Pulmonary artery endothelial cell (primary cell): ENCODE measurements at places on chromosomes 12 and 14. TPM values are rescaled to one million over a fixed set of nuclear protein-coding genes. Genes with fewer than 3 reads are reported as not detected.

GRCh38 chr12:119036878-119037825 lies 55.8 kb downstream of the SRRM4 start:
- DNase-seq: no peak

DNA sequence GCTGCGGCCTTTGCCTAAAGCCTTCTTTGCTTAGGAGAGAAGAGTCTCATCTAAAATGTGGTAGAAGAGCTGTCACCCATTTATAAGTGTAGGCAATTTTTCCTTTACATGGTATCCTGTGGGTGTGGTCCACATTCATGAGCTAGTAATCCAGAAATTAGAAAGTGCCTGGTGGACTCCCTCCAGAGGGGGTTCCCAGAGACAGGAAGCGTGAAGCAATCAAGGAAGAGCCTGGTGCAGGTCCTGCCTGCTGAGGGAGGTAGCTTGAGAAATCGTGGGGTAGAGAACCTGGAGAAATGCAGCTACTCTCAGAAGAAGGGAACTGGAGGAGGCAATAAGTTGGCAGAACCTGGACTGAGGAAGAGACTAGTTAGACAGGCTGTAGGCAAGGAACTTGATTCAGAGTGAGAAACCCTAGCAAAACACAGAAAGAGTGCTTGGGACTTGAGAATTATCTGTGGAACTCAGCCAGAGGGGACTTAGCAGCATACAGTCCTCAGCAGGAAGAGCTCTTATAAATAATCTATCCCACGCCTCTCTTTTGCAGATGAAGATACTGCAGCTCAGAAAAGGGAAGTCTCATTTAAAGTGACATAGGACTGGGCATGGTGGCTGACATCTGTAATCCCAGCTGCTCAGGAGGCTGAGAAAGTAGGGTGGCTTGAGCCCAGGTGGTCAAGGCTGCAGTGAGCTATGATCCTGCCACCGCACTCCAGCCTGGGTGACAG lies 182.4 kb upstream of the CCND2 start:
- DNase-seq: no peak

- no peak for DNase-seq
Observed at GRCh38 chr12:55745361-55746173, 2.6 kb downstream of the GDF11 start.

The CLEC1B gene
- 0.18 TPM in 1 of 2 replicates, not detected in the other for total RNA-seq

DNA sequence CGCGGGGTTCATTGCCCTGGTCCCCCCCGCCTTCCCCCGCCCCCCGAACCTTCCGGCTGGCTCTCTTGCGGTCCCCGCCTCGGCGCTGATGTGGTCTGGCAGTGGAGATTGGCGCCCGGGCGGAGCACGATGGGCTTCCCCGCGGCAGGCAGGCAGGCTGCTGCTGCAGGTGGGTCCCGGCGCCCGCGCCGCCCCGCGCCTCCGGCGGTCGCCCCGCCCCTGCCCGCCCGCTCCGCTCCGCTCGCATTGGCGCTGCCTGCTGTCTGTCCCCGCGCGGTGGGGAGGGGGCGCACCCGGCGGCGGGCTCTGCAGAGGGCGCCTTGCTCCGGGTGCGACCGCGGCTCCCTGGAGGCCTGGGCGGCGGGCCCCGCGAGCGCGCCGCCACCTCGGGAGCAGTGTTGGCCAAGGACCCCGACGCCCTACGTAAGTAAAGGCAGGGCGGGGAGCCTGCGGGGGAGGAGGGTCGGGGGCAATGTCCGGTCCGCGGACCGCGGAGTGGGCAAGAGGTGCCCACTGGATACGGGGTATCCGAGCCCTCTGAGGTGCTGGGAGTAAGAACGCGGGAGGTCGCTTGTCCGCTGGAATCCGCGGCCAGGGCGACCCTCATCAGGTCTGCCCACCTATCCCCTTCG lies at the start of gene AKAP5:
AKAP5 (plus strand) TSS at position 309 of the 632 bp plus-strand sequence. CDS start 2,896 bp downstream, outside the sequence.
- no peak for DNase-seq

The KRT6B gene
- total RNA-seq: 0.07 and 0.18 TPM in 2 replicates

DNA sequence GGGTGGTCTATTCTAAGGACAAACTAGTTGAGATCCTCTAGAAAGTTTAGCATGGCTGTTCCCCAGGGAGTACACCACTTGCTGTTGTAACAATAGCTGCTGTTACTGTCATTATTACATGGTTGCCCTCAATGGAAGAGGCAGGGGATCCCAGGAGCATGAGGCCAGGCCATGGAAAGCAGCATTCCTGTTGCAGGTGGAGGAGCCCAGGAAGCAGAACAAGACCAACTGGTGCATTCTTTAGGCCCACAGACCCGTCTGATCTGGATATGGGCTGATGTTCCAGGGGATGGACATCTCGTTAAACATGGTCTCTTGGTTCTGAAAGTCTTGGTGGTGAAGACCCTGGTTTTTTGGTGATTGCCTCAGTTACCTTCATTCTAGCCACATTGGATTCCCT lies 109.2 kb upstream of the WSCD2 start:
- DNase-seq: no peak

The IL22 gene
- total RNA-seq: not detected in 2 replicates

The MAPKAPK5 gene
- 36.5 and 37.9 TPM in 2 replicates for total RNA-seq

- DNase-seq: no peak
Observed at GRCh38 chr14:73976125-73976524, 26.0 kb downstream of the COQ6 start.

GRCh38 chr12:89213139-89213538 lies 139.2 kb downstream of the DUSP6 start:
- no peak for DNase-seq

DNA sequence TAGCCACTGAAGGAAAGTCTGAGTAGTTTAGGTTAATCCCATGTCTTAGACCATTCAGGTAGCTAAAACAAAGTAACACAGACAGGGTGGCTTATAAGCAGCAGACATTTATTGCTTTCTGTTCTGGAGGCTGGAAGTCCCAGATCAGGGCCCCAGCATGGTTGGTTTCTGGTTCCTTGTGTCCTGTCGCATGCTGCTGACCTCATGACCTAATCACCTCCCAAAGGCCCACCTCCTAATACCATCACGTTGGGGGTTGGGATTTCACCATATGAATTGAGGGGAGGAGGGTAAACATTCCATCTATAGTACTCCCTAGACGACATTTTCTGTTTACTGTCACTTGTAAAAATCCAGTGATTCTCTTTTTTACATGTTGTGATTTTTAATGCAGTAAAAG lies 148.6 kb downstream of the FBXL14 start:
- no peak for DNase-seq

DNA sequence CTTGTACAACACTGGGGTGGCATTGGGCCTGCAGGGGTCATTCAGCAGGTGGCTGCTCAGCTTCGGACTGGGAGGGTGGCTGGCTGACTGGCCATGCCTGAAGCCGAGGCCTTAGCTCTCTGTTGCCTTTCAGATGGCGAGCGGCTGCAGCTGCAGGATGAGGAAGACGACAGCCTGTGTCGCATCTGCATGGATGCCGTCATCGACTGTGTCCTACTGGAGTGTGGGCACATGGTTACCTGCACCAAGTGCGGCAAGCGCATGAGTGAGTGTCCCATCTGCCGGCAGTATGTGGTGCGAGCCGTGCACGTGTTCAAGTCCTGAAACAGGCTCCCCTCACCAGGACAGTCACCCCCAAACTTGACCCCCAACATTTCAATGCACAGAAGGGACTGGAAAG lies 23.3 kb downstream of the RNF34 start:
- DNase-seq: no peak

DNA sequence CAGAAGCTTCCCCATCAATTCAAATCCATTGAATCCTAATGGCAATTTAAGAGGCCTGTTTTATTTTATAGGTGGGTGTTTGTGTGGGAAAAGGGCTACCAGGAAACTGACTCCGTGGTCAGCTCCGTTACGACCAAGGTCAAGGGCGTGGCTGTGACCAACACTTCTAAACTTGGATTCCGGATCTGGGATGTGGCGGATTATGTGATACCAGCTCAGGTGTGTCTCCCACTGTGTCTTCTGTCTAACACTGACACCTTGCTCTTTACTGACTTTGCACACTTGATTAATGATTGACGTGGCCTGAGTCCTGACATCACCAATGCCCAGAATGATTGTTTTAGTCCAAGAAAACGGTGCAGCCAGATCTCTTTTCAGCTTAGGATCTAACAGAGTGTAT lies 7.1 kb downstream of the P2RX4 start:
- no peak for DNase-seq

The AICDA gene
- total RNA-seq: not detected in 2 replicates

DNA sequence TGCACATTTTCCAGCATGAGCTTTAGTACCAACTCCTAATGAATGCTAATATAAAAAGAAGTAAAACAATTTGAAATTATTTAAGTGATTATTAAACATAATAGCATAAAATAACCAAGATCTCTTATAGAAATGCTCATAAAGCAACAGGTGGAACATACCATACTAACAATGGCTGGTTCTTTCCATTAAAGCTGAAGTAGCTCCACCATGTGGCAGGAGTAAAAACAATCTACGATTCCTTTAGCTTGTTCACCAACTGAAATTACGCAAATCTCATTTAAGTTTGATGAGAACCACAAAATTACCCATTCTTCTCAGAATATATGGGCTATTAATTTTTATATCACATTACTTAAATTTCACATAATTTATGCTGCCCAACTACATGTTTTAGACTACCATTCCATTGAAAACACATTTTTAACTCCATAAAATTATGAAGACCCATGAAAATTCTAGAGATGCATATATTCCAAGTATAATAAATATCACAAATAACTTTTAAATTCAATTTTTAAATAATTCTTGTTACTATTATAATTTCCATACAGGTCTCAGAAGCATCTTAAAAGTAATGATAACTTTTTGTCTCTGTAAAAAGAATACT lies 213.6 kb downstream of the DAD1 start:
- DNase-seq: peak; percentile 7

DNA sequence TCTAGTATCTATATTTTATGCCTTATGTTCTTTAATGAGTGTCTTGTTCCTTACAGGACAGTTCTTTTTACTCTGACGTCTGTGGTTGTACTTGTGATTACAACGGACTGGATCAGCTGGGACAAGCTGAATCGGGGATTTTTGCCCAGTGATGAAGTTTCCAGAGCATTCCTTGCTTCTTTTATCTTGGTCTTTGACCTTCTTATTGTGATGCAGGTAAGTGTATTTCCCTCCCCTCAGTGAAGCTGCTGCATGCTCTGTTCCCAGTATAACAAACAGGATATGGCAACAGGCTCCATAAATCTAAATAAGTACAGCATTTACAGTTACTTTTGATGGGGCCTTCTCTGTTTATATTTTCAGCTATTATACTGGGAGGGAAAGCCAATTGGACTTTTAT lies 463.6 kb downstream of the TMEM117 start:
- DNase-seq: no peak

- no peak for DNase-seq
Observed at GRCh38 chr12:76927170-76927784, 48.5 kb upstream of the CSRP2 start.

DNA sequence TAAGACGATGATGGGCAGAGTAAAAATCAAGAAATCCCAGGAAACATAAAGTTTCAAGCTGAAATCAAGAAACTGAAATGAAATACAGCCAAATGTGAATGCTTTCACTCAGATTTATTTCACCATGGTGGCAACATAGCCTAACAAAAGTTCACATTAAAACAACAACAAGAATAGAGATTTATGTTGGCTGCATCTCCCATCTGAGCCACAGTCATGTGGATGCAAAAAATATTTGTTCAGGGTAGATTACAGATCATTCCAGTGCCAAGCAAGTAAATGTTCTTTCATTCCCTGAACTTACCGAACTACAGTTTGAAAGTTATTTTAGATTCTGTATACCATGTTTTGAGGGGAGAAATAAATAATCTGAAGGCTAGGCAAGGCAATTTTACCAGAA lies 159.9 kb upstream of the TMTC1 start:
- DNase-seq: no peak

The WBP11 gene
- total RNA-seq: 17.3 and 22.4 TPM in 2 replicates

The TTC6 gene
- total RNA-seq: under 0.01 TPM in 1 of 2 replicates, not detected in the other

The CCDC177 gene
- not detected in 2 replicates for total RNA-seq

- no peak for DNase-seq
Observed at GRCh38 chr14:24355009-24355408, 13.0 kb upstream of the NFATC4 start.

DNA sequence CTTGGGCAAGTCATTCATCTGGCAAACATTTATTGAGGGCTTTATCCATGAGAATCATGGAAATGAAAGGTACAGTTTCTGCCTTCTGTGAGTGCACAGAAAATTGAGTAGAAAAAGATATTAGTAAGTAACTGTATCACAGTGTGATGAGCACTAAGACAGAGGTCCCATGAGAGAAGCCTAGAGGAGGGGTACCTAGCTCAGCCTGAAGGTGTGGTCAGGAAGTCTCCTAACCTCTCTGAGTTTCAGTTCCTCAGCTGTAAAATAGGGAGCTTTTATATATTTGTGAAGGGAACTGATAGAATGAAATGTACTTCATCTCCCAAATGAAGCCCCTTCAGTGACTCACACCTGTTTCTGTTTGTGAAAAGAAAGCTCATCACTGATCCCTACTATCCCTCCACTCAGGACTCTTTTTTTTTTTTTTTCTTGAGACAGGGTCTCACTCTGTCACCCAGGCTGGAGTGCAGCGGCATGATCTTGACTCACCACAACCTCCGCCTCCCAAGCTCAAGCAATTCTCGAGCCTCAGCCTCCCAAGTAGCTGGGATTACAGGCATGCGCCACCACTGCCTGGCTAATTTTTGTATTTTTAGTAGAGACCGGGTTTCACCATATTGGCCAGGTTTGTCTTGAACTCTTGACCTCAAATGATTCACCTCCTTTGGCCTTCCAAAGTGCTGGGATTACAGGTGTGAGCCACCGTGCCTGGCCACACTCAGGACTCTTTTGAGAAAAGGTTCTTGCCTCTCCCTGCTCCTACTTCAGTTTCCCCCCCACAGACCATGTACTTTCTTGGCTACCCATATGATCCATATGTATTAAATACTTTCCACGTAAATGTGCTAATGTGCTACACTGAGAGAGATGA lies 93.7 kb upstream of the FUT8 start:
- DNase-seq: no peak

The PAPLN gene
- 1.2 and 15.9 TPM in 2 replicates for total RNA-seq

DNA sequence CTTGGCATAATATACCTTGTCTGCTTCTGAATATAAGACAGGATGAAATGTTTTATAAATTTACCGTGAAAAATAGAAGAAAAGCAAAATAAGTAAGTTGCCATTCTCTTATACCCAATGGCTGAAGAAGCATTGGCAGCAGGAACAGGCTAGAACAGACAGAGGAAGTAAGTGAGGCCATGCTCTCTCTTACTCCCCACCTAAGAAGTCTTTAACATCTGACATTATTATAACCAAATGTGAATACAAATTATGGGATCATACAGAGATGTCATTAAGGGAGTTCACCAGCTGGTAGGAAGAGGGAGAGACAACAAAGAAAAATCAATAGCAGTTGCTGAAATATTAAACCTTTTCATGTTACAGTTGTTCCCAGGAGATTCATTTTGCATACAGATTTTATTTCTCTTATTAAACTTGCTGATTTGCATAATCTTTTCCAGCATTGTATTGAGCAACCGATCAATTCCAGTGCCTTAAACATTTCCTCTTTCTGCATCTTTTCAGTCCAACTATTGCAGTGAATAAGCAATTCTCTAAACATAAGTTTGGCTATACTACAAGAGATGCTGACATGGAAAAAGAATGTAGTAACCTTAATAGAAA lies 270.6 kb downstream of the SLC6A15 start:
- no peak for DNase-seq

- DNase-seq: no peak
Observed at GRCh38 chr14:71590131-71590530, 342.1 kb upstream of the RGS6 start.

The CD27 gene
- total RNA-seq: not detected in 2 replicates

The KRT83 gene
- total RNA-seq: not detected in 2 replicates
